Psoas muscle (tissue), 8 donors: ENCODE measurements at places on chromosomes 3 and 15. TPM values are rescaled to one million over a fixed set of nuclear protein-coding genes. Genes with fewer than 3 reads are reported as not detected.

The KLHL6 gene
- 0.13 TPM for polyA plus RNA-seq

The ZNF502 gene
- polyA plus RNA-seq = 7.1 TPM

The PRSS50 gene
- 0.15 TPM for polyA plus RNA-seq

The EFHB gene
- not detected for polyA plus RNA-seq

The NMNAT3 gene
- polyA plus RNA-seq = 8.1 TPM

The RPUSD2 gene
- 10.9 TPM for polyA plus RNA-seq

The ASB14 gene
- polyA plus RNA-seq = 2.6 TPM

The LIPH gene
- not detected for polyA plus RNA-seq

The ALDH1A2 gene
- polyA plus RNA-seq = 1.9 TPM

The SLC2A2 gene
- polyA plus RNA-seq = not detected

The GNAT1 gene
- polyA plus RNA-seq = not detected

The CNTN3 gene
- polyA plus RNA-seq = 0.05 TPM

The GRM7 gene
- not detected for polyA plus RNA-seq

The IQGAP1 gene
- polyA plus RNA-seq = 31.1 TPM
